ENCODE measurements at places on chromosomes 2 and 18.

DNA sequence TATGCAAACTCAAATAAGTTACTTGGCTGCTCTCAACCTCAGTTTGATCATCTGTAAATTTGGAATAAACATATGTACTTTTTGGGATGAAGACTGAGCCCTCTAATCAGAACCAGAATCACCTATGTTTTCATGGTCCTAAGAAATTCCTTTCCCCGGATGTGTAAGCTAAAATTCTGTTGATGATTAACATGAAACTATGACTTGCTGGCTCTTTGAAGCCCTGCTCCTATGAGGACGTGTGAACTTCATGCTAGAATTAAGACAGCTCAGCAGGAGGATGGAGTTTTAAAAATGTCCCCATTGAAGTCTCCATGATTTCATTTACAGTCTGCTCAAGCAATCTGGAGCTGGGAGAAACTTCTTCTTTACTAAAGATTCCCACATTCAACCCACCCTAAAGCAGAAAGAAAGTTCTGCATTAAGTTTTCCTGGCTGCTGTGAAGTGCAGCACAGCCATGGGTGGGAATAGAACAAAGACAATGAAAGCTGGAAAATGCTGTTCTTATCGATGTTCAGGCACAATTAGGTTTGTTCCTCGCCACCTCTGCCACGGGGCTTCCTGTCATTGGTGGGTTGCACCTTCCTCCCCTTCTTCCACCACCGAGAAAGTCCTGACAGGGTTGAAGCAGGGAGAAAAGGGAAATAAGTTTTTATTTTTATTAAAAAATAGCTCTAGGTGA, 50.9 kb downstream of the ADCYAP1 start:
- DNase-seq: no peak

DNA sequence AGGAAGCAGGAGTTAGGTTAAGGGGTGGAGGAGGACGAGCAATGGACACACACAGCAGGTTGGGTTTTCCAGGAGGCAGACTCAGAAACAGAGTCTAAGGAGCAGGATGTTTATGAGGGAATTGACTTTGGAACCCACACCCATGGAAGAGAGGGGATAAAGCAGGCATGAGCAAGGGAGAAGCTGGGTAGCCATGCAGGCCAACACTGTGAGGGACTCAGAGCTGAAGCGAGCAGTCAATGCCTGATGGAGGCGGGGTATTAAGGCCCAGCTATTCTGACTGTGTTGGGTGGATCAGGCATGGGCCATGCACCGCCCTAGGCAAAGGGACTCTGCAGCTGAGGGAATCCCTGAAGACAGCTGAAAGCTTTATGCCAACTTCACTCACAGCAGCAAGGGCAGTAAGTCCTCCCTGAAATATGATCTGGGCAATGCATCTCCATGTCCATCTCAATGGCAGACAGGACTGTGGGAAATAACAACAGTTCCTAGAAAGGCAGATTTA, 37.6 kb downstream of the TEX51 start:
- DNase-seq: no peak

- no peak for DNase-seq
Measured at GRCh38 chr2:26782876-26783704, 2.8 kb upstream of the CENPA start.

DNA sequence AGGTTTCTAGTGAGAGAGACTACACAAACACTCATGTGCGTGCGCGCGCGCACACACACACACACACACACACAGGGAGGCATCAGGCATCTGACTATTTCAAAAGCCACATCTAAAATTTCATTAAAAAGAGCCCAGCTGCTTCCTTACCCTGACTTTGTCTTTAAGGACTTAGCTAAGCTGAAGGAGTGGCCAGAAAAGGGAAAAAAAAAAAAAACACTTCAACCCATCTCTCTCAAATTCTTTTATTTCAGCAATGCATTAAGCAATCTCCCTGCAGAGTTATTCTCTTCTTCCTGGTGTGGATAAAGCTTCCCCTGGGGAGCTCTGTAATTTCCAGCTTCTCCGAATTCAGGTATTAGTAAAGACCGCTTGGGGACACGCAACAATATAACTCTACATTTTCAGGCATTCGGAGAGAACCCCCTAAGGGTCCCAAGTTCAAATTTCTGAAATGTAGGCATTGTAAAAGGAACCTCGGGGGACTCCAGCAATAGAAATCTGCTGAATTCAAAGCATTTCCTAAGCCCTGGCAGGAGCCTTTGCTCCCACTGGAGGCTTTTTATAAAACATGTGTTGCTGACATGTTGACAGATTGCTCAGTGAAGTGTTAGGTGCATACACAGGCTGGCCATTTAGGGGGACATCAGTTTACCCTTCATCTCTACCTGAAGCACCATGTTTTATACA, 67.0 kb downstream of the ZNF521 start:
- DNase-seq: no peak

GRCh38 chr2:4604767-4605166, 901.4 kb downstream of the DCDC2C start:
- DNase-seq: no peak

DNA sequence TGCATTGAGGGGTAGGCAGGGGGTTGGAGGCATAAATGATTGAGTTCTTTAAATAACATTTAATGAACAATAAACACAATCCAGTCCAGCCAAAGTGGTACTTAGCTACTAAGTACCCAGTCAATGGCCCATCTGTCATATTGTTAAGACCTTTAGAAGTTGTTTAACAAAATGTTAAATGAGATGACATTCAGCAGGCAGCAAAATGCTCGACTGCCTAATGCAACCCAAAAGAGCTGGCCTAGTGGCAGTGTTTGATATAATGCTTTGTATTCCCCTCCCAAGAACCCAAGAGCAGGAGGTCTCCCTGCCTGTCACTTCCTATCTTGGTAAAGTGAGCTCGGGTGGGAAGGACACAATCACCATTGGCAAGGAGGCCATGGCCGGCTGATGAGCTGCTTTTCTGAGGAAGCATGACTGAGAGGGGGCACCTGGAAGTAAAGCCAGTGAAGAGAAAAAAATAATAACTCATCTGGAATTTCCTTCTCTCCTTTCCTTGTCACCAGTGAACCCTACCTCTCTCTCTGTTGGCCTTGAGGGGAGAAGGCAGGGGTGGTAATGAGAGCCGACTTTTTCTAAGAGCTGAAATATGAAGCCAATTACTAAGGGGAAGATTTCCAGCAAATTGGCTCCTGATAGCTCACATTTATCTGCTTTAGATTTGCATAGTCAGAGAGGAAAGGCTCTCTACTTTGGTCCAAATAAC, 140.6 kb downstream of the C1D start:
- DNase-seq: no peak

- DNase-seq: peak; percentile 68
Measured at GRCh38 chr2:185208261-185208660, 530.3 kb upstream of the FSIP2 start.

DNA sequence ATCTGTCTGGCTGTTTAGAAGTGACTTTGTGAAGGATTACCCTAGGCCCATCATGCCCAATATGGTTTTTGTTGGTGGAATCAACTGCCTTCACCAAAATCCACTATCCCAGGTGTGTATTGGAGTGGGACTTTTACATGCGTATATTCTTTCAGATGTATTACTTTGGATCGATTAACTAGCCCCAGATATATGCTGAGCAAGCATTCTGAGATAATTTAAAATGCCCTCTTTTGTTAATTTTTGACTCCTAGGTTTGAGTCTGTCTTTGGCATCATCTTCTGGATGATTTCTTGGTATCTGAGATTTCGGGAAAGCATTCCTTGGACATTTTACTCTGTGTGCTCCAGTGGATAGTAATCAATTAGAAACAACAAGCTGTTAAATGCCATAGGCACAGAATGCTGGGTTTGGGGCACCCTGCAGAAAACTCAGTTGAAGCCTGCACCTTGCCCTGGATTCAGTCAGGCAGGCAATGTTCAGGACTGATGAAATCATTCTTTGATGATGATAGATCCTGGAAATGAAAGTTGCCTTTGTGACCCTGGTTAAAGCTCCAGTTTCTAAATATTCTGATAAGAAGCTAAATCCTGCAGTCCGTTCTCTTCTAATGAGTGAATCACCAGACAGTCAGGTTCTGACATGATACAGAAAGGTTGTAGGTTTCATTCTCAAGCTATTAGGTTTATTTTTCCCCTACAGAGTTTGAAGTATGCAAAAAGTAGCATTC, 1.1 kb downstream of the UGT1A1 start:
- DNase-seq: peak; percentile 68

GRCh38 chr2:105671156-105671555, 73.6 kb upstream of the NCK2 start:
- DNase-seq: peak; percentile 34

DNA sequence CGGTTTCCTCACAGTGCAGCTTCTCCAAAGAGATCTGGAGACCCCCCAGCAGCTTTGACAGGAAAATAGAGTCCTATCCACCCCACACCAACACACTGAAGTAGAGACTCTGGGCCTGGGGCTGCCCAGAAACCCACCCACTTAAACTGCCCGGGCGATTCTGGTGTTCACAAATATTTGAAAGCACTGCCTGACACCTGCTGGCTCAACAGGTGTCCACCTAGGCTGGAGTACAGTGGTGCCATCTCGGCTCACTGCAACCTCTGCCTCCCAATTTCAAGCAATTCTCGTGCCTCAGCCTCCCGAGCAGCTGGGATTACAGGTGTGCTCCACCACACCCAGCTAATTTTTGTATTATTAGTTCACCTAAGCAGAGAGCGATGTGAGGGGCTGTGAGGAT, 5.3 kb downstream of the STEAP3 start:
- no peak for DNase-seq

DNA sequence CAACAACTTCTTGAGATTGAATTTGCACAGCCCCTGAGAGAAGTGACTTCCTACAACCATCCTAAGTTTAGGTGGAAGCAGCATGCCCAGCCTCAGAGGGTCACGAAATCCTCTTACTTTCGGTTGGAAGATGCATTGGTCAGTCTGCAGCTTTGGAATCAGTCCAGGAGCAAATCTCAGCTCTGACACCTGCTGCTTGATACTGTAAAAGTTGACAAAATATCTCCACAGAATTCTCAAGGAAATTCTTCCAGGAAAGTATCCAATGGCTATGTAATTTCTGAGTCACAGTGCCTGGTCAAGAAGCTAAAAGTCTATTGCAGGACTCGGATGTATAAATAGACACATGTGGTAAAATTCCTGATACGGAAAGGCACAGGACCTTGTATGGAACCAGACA, 414.5 kb upstream of the GYPC start:
- no peak for DNase-seq

- peak; percentile 29 for DNase-seq
Measured at GRCh38 chr2:25822190-25823117, 55.8 kb downstream of the ASXL2 start.

DNA sequence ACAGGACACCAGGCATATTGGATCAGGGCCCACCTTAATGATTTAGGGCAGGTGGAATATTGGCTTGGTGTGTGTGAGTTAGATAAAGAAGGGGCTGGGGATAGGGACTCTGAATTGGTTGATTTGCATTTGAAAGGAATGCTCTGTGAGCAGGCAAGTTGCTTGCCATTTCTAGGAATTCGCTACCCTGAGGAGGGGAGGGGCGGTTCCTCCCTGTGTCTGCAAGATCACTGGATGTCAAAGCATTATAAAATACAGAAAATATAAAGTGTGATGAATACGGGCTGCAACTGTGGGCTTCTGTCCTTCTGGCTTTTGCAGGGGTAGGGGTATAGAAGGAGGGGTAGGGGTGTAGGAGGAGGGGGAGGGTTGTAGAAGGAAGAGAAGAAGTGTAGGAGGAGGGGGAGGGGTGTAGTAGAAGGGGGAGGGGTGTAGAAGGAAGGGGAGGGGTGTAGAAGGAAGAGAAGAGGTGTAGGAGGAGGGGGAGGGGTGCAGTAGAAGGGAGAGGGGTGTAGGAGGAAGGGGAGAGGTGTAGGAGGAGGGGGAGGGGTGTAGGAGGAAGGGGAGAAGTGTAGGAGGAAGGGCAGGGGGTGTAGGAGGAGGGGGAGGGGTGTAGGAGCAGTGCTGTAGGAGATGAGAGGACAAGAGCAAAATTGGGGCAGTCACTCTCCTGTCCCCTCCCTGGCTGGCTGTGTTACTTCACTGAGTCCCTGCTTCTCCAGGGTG, 238.0 kb upstream of the COPS8 start:
- DNase-seq: no peak

GRCh38 chr2:171317492-171318125, 116.2 kb downstream of the METTL8 start:
- DNase-seq: no peak

GRCh38 chr18:8752329-8752728, 47.0 kb downstream of the MTCL1 start:
- no peak for DNase-seq

- DNase-seq: peak; percentile 71
Measured at GRCh38 chr2:72745679-72746368, 80.0 kb downstream of the EXOC6B start.

DNA sequence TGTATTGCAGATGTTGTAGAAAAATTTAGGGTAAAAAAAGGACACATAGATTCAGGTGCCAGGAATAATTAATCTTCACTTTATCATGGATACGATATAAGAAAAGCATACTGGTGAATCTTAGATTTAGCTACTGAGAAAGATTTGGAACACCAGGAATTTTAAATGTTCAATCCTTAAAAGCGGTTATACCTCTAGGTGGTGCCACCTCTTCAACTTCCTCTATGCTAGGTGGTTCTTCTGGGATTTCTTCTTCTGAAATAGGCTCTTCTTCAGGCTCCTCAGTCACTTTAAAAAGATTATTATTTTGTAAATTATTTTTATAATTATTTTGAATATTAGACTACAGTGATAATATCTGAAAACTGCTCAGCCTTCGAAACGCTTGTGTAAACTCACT, 133.1 kb downstream of the TTN start:
- peak; percentile 1 for DNase-seq

GRCh38 chr2:154242687-154243086, 371.0 kb downstream of the GALNT13 start:
- DNase-seq: no peak

GRCh38 chr18:3008541-3008940, 4.4 kb downstream of the LPIN2 start:
- DNase-seq: peak; percentile 41

DNA sequence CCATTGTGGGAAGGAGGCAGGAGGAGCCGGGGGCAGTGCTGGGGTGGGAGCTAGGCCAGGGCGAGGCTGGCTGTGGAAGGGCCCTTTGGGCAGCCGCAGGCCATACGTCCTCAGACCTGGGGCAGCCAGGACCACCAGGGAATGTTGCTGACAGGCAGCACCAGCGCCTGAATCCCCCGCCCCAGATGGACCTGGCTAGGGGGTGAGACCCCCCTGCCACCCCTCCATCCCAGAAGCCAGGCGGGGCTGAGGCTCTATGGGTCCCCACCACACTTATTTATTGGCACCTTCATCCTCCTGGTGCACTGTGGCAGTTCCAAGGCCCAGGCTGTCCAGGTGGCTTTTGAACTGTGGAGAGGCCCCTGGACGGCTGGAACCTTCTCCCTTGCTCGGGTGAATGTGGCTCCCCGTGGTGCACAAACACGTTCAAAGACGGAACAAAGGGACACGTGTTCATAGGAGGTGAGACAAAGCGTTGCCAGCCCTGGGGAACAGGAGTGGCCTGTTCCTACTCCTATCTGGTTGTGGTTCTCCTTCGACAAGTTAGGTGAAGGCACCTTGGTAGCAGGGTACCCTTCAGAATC, 35.1 kb downstream of the RAMP1 start:
- DNase-seq: no peak

GRCh38 chr2:237603718-237604362, 13.3 kb upstream of the RAB17 start:
- DNase-seq: peak; percentile 49

- peak; percentile 9 for DNase-seq
Measured at GRCh38 chr2:196413821-196414274, 225.7 kb upstream of the CCDC150 start.

Data from epithelial cell of esophagus (primary cell).